ENCODE measurements at places on chromosomes 2 and 18.

GRCh38 chr18:23964282-23965238 is 50.0 kb upstream of the TTC39C start:
- peak; percentile 49 for DNase-seq

- no peak for DNase-seq
These were observed 13.1 kb upstream of the TNS1 start for GRCh38 chr2:218015586-218016521.

- DNase-seq, result no peak
These were observed 426.2 kb downstream of the RIT2 start for GRCh38 chr18:42689310-42689709.

DNA sequence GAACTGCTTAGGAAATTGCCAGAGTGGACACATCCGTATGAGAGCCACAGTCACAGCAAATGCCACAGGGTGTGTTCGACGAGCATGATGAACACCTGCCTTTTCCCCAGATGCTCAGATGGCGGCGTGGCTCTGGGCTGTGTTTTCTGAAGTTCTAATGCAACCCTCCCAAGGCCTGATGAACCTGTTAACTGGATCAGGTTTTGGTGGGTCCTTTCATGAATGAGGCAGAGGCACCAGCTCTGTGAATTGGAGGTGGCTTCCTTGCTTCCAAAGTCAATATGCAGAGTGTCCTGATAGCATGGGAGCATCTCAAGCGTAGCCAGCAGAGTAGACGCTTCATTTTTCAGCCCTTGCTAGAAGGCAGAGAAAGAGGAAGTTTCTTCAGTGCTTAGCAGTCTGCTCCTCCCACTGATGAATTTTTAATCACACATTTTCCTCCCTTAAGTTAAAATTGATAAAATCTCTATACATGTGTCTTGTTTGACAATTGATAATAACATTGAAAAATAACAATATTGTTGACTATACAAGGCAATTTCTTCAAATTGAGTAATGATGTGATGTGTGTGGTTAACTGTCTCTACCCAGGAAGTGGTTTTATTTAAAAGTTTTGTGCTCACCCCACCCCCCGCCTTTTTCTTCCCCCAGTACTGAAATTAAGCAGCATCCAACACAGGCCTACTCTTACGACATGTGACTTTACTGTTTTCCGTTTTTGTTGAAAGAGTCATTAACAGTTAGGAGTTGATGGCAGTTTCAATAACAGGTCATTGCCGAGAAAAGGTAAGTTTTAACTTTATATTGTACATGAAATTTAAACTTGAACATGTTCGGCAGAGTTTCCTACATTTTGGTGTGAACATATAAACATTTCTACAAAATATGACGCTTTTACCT is at the start of gene ARHGAP15:
Gene ARHGAP15, plus strand, starts transcription at position 739 of the 900 bp plus-strand sequence.
- peak; percentile 65 for DNase-seq

GRCh38 chr2:63186331-63186730 is 135.7 kb downstream of the OTX1 start:
- no peak for DNase-seq

GRCh38 chr2:142280831-142281230 is 150.0 kb upstream of the LRP1B start:
- DNase-seq, result no peak

GRCh38 chr2:97645112-97645694 is 659 bp upstream of the COX5B start:
- no peak for DNase-seq

DNA sequence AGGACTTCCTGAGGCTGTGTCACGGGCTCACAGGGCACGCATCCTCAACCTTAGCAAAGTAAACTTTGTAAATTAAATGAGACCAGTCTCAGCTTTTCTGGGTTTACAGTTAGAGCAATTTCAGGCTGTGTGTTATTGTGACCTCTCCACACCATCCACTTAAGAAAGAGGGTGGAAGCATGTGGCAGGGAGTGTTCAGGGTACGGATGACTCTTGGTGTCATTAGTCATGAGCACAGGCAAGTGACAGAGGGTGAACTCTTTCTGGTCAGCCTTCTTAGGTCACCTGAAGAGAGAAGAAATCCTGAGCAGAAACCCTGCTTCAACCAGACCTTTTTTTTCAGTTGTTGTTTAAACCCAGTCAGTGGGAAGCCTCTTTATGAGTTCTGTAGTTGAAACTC is 207.9 kb downstream of the ICOS start:
- no peak for DNase-seq

GRCh38 chr2:145253492-145253891 is 733.6 kb upstream of the ZEB2 start:
- no peak for DNase-seq

GRCh38 chr2:205802065-205802464 is 119.8 kb downstream of the NRP2 start:
- no peak for DNase-seq
